ENCODE measurements at places on chromosomes 12 and 14. TPM values are rescaled to one million over a fixed set of nuclear protein-coding genes. Genes with fewer than 3 reads are reported as not detected.

OR6C6 gene
- not detected for total RNA-seq

PLEKHH1 gene
- total RNA-seq, result 0.12 TPM

BIN2 gene
- not detected for total RNA-seq

KRT72 gene
- total RNA-seq, result not detected

POTEG gene
- total RNA-seq, result not detected

MAP3K9 gene
- under 0.01 TPM for total RNA-seq

CLEC9A gene
- total RNA-seq, result not detected

SPTB gene
- not detected for total RNA-seq

TDP1 gene
- total RNA-seq, result 15.7 TPM

FOXG1 gene
- not detected for total RNA-seq

COQ6 gene
- 16.2 TPM for total RNA-seq

TSPAN11 gene
- 1.1 TPM for total RNA-seq

CCDC184 gene
- total RNA-seq, result 0.35 TPM

PPP1R1A gene
- total RNA-seq, result not detected

PPFIA2 gene
- total RNA-seq, result 0.08 TPM

NUBPL gene
- 4.7 TPM for total RNA-seq

KRT77 gene
- total RNA-seq, result not detected

BMP4 gene
- total RNA-seq, result 16.8 TPM

ARMH4 gene
- 8.0 TPM for total RNA-seq

FZD10 gene
- not detected for total RNA-seq

TMEM30B gene
- 0.08 TPM for total RNA-seq

RD3L gene
- not detected for total RNA-seq

JAG2 gene
- total RNA-seq, result 1.6 TPM

EML1 gene
- total RNA-seq, result 117 TPM

TBPL2 gene
- total RNA-seq, result not detected

KRT71 gene
- not detected for total RNA-seq

CCDC177 gene
- total RNA-seq, result not detected

PLD4 gene
- total RNA-seq, result not detected

FAM181A gene
- not detected for total RNA-seq

CPNE8 gene
- 6.5 TPM for total RNA-seq

FOXN4 gene
- not detected for total RNA-seq

BBS10 gene
- 11.9 TPM for total RNA-seq

GPR84 gene
- not detected for total RNA-seq

ZNF10 gene
- 8.3 TPM for total RNA-seq

UNG gene
- total RNA-seq, result 11.8 TPM

AMDHD1 gene
- total RNA-seq, result not detected

FAR2 gene
- total RNA-seq, result 2.2 TPM

SYCP3 gene
- 0.08 TPM for total RNA-seq

TNS2 gene
- total RNA-seq, result 37.2 TPM

PCED1B gene
- total RNA-seq, result 1.2 TPM

KLRG1 gene
- total RNA-seq, result 0.15 TPM

NOVA1 gene
- 2.2 TPM for total RNA-seq

YBX3 gene
- 62.0 TPM for total RNA-seq

RIMBP2 gene
- total RNA-seq, result not detected

VPS33A gene
- 10.9 TPM for total RNA-seq

SLC6A15 gene
- total RNA-seq, result 0.08 TPM

TAS2R8 gene
- not detected for total RNA-seq

STAB2 gene
- total RNA-seq, result not detected

ACSS3 gene
- 3.2 TPM for total RNA-seq

ALDH2 gene
- total RNA-seq, result 52.9 TPM

LRTM2 gene
- total RNA-seq, result not detected

PRB2 gene
- total RNA-seq, result not detected

RNF10 gene
- total RNA-seq, result 89.5 TPM

GPR65 gene
- 0.15 TPM for total RNA-seq
